Activated CD4-positive, CD25-positive, alpha-beta regulatory T cell (primary cell): ENCODE measurements at places on chromosomes 16 and 17.

DNA sequence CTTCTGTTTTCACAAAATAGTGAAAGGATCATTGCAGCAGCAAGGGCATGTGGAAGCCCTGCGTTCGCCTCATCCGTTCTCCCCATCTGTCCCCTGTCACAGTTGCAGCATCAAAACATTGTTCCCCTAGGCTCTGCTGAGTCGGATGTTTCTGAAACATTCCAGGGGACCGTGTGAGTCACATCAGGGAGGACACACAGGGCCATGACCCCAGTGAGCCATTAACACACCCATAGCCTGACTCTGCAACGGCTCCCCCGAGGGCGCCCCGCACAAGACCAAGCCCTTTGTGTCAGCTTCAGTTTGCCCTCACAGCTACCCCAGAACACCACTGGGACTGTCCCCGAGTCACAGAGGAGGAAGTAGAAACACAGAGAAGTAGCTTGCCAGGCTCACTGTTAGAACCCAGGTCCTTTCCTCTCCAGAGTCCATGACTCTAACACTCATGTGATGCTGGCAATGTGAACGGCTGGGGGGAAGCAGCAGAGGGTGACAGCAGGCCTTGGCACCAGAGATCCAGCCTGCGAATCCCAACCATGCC lies 63.3 kb upstream of the HSBP1 start:
- DNase-seq, result no peak

DNA sequence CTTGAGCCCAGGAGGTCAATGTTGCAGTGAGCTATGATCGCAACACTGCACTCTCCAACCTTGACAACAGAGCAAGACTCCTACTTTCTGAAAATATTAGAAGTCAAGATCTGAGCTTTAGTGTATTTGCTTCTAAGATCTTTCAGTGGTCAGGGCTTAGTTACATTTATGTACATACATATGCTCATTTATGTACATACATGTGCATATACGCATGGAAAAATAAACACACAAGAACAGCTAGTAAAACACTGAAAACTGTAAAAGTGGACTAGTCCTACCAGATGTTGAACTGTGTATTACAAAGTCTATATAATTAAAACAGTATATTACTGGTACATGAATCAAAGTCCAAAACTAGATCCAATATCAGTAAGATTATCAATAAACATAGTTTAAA lies 28.3 kb downstream of the PTRH2 start:
- no peak for DNase-seq

- no peak for DNase-seq
These were observed at the start of gene KRT31 for GRCh38 chr17:41396996-41397660. Gene KRT31, minus strand, starts transcription at chr17:41397608. Its CDS starts 69 bp downstream, at chr17:41397539.

GRCh38 chr16:87851601-87852000 lies 17.7 kb downstream of the SLC7A5 start:
- DNase-seq, result no peak

GRCh38 chr16:84795329-84796053 lies 24.3 kb upstream of the CRISPLD2 start:
- DNase-seq, result no peak

DNA sequence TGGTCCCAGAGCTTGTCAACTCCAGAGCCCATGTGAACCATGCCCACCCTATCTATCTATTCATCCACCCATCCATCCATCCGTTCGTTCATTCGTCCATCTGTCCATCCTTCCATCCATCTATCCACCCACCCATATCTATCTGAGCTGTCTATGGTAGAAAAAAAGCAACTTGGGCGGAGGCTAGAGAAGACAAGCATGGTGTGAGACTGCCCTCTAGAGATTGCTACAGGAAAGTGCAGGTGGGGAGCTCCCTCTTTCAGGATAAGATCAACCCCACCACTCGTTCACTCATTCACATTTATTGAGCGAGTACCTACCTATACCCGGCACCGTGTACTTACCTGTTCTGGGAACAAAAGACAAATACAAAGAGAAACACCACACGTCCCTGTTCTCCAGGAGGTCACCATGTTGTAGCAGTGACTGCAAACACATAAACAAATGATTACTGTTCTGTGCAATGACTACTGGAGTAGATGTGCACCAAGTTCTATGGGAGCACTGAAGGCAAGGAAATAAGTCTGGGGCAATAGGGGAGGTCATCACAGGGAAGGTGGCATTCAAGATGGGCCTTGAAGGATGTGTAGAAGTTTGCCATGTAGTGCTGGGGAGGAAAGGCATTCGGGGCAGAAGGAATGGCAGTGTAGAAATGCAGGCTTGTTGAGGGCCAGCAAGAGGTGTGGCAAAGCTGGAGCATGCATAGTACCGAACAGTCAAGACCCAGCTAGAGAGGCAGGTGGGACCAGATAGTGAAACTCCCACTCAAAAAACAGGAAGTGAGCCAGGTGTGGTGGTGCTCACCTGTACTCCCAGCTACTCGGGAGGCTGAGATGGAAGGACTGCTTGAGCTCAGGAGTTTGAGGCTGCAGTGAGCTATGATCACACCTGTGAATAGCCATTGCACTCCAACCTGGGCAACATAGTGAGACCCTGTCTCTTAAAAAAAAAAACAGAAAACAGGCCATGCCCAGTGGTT lies 13.4 kb upstream of the ATP5MC1 start:
- peak; percentile 11 for DNase-seq

DNA sequence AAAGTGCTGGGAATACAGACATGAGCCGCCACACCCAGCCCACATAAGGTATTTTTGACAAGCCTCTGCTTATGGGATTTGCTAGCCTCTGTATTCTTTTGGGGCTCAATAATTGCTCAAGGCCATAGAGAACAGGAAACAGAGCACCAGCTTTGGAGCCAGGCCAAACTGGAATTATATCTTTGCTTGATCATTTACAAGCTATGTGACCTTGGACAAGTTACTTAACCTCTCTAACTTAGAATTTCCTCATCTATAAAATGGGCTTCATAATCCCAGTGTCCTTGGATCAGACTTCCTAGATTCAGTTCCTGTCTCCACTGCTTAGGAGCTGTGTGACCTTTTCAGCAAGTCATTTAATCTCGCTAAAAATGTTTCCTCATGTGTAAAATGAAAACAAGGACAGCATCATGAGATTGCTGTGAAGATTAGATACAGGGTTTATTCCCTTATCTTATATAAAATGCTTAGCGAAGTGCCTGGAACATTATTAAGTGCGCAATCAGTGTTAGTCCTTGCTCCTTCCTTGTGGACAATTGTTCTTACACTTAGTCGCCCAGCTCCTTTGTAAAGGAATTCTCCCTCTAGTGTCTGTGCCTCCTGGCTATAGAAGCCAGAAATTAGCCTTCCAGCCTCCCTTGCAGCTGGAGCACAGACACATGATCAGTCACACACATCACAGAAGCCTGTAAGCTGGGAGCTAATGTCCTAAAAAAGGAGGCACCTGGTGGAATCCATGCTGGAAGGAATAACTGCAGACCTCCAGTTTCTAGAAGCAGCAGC lies 16.6 kb downstream of the KRT9 start:
- DNase-seq, result no peak

GRCh38 chr16:50509521-50510341 lies 38.5 kb upstream of the NKD1 start:
- no peak for DNase-seq

DNA sequence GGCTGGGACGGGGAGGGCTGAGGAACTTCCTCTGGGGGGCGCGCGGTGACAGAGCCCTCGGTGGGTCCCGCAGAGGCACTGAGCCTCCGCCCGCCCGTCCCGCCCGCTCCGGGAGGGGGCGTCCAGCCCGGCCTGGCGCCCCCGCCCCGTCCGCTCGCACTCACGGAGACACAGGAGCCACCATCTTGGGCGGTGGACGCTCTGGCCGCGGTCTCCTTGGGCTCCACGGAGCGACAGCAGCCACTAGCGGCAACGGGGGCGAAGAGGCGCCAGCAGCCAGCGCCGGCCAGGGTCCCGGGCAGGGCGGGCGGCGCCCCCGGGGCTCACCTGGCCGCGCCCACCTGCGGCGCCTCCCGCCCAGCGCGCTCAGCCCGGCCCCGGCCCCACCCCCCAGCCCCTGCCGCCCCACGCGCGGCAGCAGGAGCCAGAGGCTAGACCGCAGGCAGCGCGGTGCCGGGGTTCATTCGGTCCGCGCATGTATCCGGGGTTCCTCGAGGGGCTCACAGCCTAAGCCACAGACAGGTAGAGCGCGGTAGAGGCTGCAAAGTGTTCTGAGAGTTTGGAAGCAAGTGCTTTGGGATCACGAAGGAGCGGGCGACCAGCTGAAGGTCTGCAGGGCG lies at the start of gene C17orf113:
Gene C17orf113, minus strand, starts transcription at position 209 of the 620 bp plus-strand sequence. CDS start 7,225 bp downstream, outside the sequence.
- DNase-seq, result peak; percentile 16

DNA sequence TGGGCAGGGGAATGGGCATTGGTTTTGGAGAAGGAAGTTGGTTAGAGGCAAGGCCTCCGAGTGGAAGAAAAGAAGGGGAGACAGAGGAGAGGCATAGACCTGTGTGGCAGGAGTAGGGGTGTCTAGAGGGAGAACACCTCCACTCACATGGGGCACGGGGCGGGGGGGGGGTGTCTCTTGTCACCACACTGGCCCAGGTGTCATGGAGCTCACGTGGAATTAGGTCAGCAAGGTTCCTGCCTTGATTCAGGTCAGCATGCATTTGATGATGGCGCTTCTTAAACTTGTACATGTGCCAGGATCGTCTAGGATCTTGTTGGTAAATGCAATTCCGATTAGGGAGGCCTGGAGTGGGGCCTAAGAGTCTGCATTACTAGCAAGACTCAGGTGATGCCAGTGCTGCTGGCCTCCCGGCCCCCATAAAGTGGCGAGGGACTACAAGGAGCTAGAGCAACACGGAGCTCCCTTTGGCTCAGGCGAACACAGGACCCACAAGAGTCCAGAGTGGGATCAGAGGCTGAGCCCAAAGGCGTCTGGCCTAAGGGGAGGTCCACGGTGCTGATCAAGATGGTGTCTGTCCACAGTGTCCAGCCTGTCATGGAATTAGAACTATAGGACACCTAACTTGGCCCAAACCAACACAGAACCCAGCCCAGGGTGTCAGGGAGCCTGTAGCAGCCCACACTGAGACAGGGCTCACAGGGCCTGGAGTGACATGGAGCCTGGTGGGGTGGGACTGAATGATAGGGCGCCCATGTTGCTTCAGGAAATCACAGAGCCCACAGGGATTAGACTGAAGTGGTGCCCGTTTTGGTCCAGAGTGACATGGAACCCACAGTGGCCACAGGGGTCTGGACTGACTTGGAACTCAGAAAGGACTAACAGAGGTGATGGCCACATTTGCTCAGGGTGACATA lies 16.7 kb downstream of the EPOP start:
- DNase-seq, result no peak

DNA sequence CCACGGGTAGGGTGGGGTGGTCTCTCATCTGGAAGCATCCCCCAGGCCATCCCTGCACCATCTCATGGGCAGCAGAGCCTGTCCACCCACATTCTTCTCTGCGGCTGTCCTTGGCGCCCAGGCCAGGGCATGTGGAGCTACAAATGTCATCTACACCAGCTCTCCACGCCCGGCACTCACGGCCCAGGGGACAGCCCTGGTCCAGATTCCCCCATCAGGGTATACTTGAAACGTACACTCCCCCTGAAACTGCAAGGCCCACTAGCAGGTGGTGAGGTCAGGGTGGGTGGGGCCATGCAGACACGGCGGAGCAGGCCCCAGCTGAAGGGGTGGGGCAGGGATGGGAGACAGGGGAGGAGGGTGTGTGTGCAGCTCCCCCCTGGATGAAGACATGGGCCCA lies 3.2 kb upstream of the SOX8 start:
- DNase-seq, result no peak

GRCh38 chr16:70381604-70382342 lies 35.1 kb downstream of the DDX19A start:
- no peak for DNase-seq

- DNase-seq, result no peak
These were observed 43.7 kb upstream of the ERN1 start for GRCh38 chr17:64173646-64174045.

DNA sequence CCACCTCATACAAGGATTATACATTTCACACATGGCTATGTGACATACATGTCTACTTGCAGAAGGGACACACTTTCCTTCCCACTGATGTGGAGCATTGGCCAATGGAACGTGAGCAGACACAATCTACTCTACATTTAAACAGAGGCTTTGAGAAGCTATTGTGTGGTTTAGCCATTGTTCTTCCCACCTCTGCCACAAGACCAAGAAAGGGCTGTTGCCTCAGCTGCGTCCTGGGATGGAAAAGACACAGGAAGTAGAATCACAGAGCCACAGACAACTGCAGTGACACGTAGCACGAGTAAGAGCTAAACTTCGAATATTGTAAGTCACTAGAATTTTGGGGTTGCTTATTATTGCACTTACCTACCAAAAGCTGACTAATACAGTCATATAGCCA lies 33.3 kb downstream of the PRKCB start:
- DNase-seq, result no peak
